Cardiac fibroblast (primary cell): ENCODE measurements at places on chromosomes 4 and X.
A peak's percentile ranks its signal among the peaks of the same experiment; 100 is the strongest.

DNA sequence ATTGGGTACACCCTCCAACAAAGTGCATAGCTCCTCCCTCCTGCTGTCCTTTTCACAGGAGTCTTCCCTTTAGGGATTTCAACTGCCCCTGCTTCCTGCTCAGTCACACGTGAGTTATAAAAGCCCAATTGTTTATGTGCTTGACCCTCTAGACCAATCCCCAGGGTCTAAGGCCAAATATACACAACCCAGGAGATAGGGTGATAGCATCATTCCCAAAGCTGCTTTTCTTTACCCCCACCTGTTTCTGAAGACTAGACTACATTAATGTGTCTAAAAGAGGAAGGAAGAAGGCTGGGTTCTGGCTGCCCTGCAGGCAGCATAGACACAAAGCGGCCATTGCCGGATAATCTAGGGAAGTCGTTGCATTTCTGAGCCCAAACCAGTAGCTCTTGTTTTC is 526.7 kb upstream of the FRG1 start:
- DNase-seq = no peak

GRCh38 chrX:39320165-39320564 is 518.9 kb downstream of the MID1IP1 start:
- DNase-seq = no peak

DNA sequence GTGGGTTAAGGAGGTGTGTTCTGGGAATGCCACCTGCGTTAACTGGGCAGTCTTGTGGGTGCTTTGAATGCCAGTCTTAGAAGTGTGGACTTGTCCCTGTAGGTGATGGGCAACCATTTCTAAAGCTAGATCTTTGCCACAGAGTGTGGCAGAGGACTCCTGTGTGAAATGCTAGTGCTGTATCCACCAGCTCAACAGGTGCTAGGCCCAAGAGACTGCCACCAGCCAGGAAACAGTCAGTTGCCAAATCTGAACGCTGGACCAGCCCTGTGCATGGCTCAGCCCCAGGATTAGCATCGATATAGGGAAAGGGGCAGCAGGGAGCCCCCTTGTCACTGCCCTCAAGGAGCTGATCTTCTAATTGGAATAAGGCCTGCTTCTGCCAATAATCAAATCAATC is 35.3 kb downstream of the STARD8 start:
- no peak for DNase-seq

- DNase-seq = peak; percentile 54
These were observed 79.5 kb upstream of the MAGEB10 start for GRCh38 chrX:27728291-27728690.

GRCh38 chr4:109629775-109630174 is 69.7 kb downstream of the MCUB start:
- DNase-seq = no peak

- DNase-seq = no peak
These were observed 220.6 kb downstream of the DHX15 start for GRCh38 chr4:24363751-24364150.

- DNase-seq = no peak
These were observed 626.5 kb upstream of the GALNTL6 start for GRCh38 chr4:171186700-171187099.

DNA sequence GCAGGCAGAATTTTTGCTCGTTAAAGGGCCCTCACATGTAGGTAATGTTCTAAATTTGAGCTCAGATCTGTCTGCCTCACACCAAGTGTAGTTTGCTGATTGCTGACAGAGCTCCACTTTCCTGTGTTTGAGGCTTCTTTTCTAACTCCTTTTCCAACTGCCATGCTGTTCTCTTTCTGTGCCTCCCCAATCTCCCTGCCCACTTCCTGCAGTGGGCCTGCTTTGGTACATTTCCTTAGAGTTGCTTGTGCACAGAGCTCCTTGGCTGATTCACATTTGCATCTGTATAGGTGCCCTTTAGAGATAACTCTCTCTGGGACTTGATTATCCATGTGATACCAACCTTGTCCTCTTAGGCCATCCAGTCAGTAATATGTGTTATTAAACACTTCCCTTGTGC is 4.5 kb downstream of the MED28 start:
- no peak for DNase-seq

- DNase-seq = no peak
These were observed 194.9 kb downstream of the PALLD start for GRCh38 chr4:168691631-168692369.

DNA sequence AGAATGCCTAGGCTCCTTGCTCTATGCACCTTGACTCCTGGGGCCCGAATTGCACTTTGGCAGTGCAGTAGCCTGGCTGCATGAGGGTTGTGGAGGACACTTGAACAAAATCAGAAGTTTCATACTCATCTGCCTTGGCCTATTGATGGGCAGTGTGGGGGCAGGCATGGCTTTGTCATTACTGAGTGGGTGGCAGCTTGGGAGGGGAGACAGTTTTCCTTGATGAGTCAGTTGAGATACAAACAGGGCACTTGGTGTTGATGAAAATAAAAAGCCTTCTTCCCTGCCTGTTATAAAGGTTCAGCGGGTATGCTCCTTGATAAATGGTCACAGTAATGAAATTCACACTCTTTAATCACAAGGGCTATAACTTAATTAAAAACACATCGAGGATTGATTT is 126.8 kb upstream of the MAMLD1 start:
- no peak for DNase-seq

DNA sequence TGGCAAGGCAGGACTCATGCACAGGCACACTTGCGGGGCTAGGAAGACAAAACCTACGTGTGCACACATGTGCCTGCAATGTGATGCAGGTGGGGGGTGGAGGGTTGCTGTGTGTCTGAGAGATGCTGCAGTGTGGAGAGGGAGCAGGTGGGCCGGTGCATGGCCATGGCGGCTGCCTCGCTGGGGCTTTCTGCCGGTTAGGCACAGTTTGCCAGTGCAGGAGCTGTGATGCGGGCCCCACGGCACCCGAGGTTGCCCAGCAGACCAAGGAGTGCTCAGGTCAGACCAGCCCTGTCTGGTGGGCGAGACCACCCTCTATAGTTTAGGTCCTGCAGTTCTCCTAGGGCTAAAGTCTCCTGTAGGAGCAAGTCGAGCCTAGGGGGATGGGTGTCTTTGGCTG is 4.4 kb upstream of the AFM start:
- DNase-seq = no peak

DNA sequence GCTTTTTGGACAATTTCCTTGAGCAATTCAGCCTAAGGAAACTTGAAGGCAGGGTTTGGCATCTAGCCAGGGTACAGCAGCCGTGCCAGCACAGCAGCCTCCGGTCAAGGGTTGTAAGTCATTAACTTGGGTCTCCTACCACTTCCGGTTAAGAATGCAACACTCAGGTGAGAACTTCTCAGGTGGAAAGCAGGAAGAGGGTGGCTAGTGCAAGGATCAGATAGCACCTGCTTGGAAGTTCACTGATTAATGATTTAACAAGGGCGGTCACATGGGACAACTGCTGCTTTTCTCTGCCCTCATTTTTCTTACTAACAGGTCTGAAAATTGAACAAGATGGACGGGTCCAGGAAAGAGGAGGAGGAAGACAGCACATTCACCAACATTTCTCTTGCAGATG is 30.1 kb upstream of the SCOC start:
- DNase-seq = peak; percentile 28

GRCh38 chr4:10691651-10692050 is 7.1 kb upstream of the CLNK start:
- no peak for DNase-seq

DNA sequence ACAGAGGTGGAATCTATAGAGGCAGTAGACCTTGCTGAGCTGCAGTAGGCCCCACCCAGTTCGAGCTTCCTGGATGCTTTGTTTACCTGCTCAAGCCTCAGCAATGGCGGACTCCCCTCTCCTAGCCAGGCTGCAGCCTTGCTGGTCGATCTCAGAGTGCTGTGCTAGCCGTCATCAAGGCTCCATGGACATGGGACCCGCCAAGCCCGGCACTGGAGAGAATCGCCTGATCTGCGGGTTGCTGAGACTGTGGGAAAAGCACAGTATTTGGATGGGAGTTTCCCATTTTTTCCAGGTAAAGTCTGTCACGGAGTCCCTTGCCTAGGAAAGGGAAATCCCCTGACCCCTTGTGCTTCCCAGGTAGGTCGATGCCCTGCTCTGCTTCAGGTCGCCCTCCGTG is 124.8 kb upstream of the KLF8 start:
- DNase-seq = no peak
